ENCODE measurements at places on chromosomes 7 and 10.

GRCh38 chr10:95214369-95214768 is 20.3 kb downstream of the ACSM6 start:
- no peak for DNase-seq

DNA sequence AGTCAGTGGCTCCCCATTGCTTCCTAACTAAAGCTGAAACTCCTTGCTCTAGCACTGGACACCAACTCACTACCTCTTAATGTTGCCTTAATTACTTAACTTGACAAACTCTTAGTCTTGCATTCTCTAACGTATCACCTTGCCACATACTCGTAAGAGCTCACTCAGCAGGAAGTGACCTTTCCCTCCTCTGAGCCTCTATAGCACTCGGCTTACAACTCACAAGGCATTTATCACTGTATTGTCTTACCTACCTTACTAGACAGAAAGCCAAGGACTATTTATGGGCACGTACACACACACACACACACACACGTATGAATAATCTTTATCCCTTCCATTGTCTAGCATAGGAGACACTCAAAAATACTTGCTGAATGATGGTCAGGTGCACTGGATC is 21.2 kb downstream of the CEP41 start:
- DNase-seq: no peak

GRCh38 chr7:137983323-137984008 is 18.4 kb downstream of the CREB3L2 start:
- DNase-seq: no peak

DNA sequence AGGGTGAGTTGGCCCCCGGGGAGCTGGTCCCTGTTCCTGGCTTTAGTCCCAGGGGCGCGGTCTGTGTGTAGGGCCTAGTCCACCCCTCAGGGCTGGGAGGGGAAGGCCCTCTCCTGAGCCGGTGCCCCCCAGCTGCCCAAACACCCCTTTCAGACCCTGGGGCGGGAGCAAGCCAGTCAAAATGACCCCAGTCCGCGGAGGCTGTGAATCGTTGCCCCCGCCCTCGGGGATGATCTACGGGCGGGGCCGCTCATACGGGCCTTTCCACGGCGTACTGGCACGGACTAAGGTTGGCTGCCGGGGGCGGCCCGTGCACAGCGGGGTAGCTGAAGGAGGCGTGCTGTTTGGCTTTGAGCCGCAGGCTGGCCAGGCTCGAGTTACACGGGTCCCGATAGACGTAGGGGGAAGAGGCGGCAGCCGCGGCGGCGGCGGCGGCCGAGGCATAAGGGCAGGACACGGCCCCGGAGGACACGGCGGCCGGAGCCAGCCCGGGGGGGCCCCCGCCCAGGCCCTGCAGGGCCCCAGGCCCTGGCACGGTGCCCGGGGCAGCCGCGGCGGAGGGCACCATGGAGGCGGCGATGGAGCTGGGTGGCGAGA is 4.3 kb downstream of the ELOVL3 start:
- DNase-seq: no peak

DNA sequence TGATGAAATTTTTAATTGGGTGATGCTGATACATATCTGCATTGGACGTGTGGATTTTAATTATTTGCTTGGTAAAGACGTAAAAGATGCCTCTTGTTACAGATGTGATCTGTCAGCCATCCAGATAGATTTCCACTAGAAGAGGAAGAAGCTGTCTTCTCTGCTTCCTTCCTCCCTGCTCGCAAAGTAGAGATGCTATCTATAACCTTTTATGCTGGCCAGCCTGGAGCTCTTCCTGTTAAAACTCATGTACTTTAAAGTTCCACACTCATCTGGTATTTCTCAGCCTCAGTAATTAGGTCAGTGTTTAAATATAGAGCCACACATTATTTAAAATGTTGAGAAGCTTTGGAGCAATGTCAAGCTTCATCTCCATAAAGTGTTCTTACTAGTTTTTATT is 51.2 kb upstream of the TMEM229A start:
- DNase-seq: no peak

- peak; percentile 79 for DNase-seq
Measured at GRCh38 chr10:84204122-84204521, 9.8 kb downstream of the CDHR1 start.

DNA sequence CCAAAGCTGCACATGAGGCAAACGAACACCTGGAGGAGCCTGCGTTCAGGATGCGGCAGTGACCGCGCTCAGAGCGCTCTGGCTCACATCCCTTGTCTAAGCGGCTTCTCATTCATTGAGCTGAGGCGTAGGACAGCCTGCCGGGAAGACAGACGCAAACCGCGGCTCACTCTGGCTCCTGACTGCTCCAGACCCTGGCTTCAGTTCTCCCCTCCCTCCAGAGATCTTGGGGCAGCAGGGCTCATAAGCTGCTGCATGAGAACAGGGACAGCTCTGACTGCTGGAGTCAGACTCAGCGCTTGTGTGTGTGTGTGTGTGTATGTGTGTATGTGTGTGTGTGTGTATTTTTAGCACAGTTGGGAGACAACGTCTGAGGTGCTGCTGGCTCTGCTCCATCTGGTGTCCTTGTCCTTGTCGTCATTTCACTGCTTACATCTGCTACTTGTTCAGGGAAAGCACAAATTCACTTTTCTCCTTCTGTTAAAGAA is 15.8 kb upstream of the LYZL2 start:
- no peak for DNase-seq

DNA sequence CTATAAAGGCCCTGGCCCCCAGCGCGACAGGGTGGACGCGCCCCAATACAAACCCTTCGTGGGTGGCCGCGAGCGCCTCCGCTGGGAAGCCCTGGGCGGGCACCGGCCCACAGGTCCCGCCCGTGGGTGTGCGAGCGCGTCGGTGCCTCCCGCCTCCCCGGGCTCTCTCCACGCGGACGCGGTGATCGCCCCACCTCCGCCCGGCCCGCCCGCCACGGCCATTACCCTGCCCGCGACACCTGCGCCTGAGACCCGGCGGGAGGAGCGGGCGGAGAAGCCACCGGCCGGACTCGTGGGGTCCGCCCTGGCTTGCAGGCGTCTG is 81.2 kb downstream of the PAX2 start:
- DNase-seq: no peak

GRCh38 chr7:136523571-136523970 is 344.9 kb upstream of the CHRM2 start:
- no peak for DNase-seq

GRCh38 chr7:106659166-106659962 is 1.6 kb downstream of the CCDC71L start:
- DNase-seq: peak; percentile 11

- DNase-seq: no peak
Measured at GRCh38 chr7:31852462-31852861, 165.4 kb downstream of the PPP1R17 start.

- no peak for DNase-seq
Measured at GRCh38 chr7:81624650-81625631, 144.9 kb downstream of the HGF start.

GRCh38 chr10:30057894-30058556 is 1.4 kb downstream of the JCAD start:
- no peak for DNase-seq

DNA sequence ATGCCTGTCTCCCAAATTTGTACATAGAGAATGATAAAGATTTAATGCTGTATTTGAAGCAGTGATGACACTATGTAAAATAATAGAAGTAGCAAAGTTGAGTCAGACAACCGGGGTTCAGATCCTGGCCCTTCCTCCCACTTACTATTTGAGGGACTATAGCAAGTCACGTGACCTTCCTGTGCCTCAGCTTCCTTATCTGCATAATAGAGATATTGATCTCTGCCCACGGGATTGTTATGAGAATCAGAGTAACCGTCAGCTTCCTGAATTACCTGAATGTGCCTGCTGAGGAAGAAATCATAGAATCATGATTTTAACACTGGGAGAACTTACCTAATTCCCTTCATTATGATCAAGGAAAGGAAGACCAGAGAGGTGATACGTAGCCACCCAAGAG is 26.9 kb downstream of the CASP7 start:
- DNase-seq: no peak

GRCh38 chr7:158255558-158255957 is 332.1 kb downstream of the PTPRN2 start:
- DNase-seq: no peak

DNA sequence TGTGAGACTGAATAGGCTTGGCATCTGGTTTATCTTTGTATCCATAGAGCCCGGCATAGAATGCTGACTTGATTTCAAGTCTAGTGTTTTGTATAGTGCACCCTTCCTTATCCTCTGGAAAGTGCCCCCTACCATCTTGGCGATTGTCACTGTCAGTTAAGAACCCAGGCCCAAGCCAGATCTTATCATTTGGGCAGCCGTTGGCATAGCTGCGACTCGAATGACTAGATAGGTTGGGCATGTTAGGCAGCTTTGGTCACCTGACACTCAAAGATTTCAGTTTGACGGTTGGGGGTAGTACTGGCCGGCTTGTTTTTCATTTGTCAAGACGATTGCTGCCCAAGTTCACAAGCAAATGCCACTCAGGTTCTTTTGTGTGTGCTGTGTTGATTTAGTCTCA is 6.6 kb downstream of the NIPSNAP2 start:
- no peak for DNase-seq

Data from GM20000 (cell line).